HFFc6 (cell line): ENCODE measurements at places on chromosomes 5 and 9. TPM values are rescaled to one million over a fixed set of nuclear protein-coding genes. Genes with fewer than 3 reads are reported as not detected.

- no peak for DNase-seq
These were observed 1.4 kb upstream of the GABRB2 start for GRCh38 chr5:161547738-161548486.

Gene SPATA31D4
- not detected in 3 replicates for total RNA-seq

- no peak for DNase-seq
These were observed 61.8 kb downstream of the ELL2 start for GRCh38 chr5:95899829-95900228.

DNA sequence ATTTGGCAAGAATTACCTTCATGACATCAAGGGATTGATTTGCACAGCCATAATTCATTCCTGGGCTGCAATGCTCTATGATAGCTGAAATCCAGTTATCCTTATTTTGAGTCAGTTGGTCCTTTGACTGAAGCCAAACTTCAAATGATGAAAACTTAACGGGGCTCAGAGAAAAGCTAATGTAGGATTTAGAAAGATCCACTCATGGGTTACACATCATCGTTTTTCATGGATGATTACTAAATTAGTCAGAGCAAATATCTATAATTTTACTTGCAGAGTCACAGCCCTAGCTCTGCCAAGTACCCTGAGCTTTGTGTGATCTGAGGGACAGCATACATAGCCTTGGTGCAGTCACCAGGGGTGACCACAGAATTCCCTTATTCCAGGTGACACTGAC is 27.3 kb upstream of the MUSK start:
- no peak for DNase-seq

- no peak for DNase-seq
These were observed 2.9 kb downstream of the RPS23 start for GRCh38 chr5:82275216-82275664.

GRCh38 chr5:116340799-116341198 is 233.8 kb downstream of the SEMA6A start:
- no peak for DNase-seq

- DNase-seq: no peak
These were observed 30.5 kb upstream of the EEIG1 start for GRCh38 chr9:128011071-128011817.

- DNase-seq: peak; percentile 16
These were observed 59.4 kb upstream of the RAPGEF1 start for GRCh38 chr9:131799177-131799823.

- no peak for DNase-seq
These were observed 403.0 kb downstream of the HINT1 start for GRCh38 chr5:130762031-130762430.

DNA sequence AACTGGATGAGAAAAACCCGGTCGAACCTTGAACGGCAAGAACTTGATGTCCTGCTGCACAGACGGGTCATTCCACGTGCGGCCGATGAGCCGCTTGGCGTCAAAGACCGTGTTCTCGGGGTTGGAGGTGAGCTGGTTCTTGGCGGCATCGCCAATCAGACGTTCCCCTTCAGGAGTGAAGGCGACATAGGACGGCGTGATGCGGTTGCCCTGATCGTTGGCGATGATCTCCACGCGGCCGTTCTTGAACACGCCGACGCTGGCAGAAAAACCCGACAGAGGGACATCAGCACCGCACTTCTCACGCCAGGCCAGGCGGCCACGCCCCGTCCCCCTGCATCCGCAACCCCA is 519 bp downstream of the HSPA5 start:
- DNase-seq: no peak

DNA sequence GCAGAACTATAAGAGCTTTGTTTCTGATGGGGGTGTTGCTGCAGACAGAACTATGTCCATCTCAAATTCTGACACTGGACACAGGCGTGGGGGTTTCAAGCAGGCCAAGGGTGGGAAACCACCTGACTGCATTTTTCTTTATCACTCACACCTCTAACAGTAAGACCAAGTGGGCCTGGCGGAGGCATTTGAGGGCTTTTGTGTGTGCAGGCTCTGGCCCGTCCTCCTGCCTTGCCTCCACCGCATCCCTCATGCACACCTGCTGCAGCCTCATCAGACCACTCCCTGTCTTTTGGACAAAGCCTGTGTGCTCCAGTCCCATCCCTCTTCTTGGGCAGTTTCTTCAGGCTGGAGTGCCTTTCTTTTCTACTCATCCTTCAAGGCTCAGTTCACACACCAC is 7.9 kb downstream of the OR13J1 start:
- DNase-seq: no peak
